Central memory CD4-positive, alpha-beta T cell (primary cell): ENCODE measurements at places on chromosomes 11 and 22.

DNA sequence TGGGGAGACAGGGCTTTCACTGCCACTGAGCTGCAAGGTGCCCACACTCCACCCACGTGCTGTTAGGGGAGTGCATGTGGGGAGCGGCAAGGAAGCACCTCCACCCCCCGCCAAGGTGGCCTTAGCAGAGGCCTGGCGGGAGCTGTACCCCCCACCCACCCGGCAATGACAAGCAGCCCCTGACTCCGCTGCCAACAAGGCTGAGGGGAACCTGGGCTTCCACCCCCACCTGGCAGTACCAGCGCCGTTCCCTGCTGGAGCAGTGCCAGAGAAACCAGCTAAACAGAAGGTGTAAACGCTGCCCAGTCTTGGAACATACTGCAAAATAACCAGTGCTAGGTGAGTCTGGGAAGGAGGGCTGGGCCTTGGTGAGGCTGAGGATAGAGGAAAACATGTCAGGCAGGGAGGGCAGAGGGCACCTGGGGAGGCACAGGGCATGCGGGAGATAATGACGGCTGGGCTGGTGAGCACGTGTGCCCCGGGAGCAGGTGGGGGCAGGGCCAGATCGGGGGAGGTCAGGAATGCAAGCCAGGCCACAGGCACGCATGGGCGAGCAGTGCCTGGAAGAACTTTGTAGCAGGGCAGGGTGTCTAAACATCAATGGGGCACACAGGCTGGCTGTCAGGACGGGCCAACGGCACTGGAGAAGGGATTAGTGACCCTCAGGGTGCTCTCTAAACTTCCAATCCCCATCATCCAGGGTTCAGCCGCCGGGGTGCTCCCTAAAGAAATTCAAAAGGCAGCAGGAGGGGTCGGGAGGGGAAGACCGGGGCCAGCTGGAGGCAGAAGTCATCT, 6.6 kb downstream of the CERK start:
- no peak for DNase-seq

DNA sequence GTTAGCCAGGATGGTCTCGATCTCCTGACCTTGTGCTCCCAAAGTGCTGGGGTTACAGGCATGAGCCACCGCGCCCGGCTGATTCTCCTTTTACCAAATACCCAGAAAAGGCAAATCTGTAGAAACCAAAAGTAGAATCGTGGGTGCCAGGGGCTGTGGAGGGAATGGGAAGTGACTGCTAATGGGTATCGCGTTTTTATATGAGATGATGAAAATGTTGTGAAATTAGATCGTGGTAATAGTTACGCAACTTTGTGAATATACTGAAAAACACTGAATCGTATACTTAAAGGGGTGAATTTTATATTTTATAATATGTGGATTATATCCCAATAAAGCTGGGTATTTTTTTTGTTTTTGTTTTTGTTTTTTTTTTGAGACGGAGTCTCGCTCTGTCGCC, 48.2 kb upstream of the CREB3L1 start:
- DNase-seq: no peak

DNA sequence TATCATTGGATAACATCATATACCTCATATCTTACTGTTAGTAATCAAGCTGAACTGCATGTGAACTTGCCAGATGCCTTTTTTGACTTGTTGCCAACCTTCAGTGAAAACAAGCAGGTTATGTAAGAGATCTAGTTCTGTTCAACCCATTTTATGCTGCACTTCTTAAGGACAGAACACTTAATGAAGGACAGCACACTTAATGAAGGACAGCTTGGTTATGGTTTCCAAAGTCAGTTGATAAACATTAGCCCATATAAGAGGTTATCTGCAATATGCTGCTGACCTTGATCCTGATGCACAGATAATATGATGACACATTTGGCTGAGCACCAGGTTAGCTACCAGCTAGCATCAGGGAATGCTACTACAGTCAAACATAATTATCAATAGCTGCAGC, 358.7 kb upstream of the PDGFD start:
- no peak for DNase-seq

DNA sequence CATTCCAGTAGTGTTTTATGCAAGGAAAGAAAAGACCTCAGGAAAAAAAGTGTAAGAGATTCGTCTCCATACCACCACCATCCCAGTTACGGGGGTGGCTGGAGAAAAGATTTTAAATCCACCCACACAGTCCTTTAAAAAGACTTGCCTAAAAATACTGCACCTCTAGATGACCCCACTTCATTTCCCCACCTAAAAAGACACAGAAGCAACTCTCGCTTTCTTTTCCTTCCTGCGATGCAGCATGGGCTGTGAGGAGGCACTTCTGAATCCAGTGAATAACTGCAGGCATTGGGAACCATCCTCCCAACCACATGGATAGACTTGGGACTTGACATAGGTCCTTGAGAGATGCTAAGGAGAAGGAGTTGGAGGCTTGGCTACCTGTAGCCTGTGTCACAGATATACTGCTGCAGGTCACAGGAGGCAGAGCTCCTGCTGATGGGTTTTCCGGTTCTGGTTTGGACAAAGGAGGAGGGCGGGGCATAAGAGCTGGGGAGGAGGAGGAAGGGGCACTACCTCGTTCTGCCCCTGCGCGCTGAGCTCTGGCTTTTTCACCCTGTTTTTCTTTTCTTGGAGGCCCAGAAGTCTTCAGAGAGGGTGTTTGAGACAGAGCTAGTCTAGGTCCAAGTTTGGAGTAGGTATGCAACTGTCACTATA, 285.9 kb downstream of the NTM start:
- DNase-seq: no peak

- DNase-seq: no peak
These were observed 27.2 kb downstream of the ANO1 start for GRCh38 chr11:70105369-70105754.

GRCh38 chr11:86795949-86796348, 4.4 kb upstream of the PRSS23 start:
- no peak for DNase-seq

GRCh38 chr11:131498631-131499160, 128.3 kb downstream of the NTM start:
- DNase-seq: no peak

DNA sequence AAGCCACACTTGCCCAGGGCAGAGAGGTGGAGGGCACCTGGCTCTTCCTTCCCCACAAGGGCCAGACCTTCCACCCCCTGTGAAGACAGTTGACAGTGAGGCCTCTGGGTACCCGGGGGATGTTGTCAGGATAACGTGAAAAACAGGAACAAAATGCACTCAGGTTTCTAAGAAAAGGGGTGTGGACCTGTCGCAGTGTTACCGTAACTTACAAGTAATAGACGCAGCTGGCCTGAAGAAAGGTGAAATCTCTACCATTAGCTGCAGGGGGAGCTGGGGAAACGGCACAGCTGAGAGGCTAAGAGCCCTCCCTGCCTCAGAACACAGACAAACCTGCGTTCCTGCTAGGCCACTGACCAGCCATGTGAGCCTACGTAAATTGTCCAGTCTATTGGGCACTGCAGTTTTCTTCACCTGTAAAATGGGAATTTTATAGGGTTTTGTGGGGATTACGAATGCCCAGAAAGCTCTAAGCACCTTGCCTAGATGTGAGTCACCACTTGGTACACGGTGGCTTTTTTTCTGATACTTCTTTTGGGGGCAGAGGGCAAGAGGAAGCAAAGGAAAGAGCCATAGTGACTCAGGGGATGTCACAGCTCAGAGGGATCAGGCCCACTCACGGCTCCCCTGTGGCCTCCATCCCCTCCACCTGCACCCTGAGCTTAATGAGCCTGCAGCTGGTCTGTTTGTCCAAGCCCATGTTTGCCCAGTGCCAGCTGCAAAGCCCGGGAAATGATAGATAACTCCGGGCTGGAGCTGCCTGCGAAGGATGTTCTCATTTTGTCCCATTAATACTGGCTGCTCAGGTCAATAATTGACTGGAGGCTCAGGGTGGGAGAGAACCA, 18.4 kb upstream of the CABP7 start:
- peak; percentile 9 for DNase-seq

GRCh38 chr22:36069368-36069767, 40.7 kb upstream of the RBFOX2 start:
- no peak for DNase-seq

DNA sequence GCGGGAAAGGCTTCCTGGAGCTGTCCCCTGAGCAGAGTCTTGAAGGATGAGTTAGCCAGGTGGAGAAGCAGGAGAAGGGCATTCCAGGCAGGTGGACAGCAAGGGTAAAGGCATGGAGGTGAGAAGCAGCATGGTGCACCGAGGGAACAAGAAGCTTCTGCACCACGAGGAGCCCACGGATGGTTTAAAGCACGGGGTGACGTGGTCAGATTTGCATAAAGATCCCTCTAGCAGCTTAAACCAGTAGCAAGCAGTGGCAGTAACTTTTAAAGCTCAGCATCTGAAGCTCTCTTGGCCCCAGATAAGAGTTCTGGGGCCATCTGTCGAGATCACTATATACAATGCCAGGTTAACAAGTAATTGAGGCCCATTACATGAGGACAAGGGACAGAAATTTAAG, 36.8 kb downstream of the SERPINH1 start:
- DNase-seq: no peak

GRCh38 chr11:12128301-12128751, 17.9 kb downstream of the MICAL2 start:
- no peak for DNase-seq

DNA sequence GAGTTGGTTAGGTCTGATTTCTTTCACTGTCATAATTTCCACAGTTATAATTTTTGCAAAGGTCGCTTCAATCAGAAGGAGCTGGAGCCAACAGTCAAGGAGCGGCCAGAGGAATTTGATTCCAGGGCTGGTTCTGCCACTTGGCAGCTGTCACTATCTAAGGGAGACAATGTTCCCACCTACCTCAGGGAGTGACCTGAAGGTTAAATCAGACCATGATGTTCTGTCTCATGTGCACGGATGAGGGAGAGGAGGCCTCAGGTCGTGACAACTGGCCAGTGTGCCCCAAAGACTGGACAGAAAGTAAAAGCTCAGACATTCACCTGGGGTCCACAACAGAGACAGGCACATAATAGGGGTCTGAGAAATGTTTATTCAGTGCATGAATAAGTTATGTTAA, 7.6 kb downstream of the MRGPRD start:
- DNase-seq: no peak

GRCh38 chr11:680970-681369, 14.1 kb downstream of the DEAF1 start:
- DNase-seq: no peak

- no peak for DNase-seq
These were observed 7.4 kb downstream of the CBX6 start for GRCh38 chr22:38864361-38865191.

DNA sequence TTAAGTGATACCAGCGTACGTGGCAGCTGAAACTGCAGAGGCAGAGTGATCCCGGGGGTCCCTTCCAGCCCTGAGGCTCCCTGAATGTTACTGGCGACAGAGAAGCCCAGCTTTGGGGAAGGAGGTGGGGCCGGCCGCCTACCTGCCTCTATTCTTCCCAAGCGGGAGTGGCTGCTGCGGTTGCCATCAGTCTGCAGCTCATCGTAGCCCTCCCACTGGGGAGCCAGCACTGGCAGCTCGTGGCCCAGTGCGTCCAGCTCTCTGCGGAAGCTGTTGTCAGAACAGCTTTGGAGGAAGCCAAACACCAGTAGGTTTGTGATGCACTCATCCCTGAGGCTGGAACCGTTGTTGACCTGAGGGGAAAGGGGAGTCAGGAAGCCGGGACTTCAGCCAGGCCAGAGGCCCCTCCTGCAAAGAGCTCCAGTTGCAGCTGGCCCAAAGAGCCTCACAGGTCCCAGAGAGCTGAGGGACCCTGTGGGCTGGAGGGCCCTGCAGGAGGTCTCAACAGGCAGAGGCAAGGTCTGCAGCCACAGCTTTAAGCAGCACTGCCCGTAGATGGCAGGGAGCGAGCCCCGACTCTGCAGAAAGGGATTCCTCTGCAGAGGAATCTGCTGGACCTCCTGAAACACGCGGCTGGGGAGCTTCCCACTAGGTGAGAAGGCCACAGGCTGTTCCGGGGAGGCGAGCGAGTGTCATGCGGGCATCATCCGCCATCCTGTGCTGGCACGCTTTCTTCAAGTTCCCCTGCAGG, 30.4 kb downstream of the BID start:
- no peak for DNase-seq

GRCh38 chr11:93770160-93770559, 13.9 kb upstream of the MED17 start:
- DNase-seq: no peak

DNA sequence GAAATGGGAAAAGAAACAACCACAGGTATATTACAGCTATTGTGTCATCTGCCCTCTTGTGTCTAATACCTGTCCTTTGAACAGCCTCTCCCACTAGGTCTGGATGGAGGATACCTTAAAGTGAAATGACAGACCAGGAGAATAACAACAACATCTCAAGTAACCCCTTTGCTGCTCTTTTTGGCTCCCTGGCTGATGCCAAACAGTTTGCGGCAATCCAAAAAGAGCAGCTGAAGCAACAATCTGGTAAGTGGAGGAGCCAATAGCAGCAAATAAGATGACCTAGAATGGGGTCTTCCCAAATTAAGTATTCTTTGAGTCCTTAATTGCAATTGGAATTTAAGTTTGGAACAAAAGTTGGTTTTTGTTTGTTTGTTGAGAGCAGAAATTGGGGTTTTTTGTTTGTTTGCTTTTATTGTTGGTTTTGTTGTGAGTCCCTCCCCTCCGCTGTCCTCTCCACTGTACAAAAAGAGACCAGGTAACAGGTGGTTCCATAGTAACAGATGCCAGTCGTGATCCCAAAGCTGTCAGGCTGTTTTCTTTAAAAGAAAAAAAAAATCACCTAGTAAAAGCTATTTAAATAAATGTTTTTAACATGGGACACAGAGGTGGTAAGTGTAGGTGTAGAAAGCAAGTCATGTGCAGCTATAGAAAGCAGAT, 5.7 kb downstream of the UBE4A start:
- no peak for DNase-seq

GRCh38 chr11:129086976-129087375, 105.1 kb downstream of the ARHGAP32 start:
- DNase-seq: no peak

GRCh38 chr11:79184285-79184684, 256.5 kb downstream of the TENM4 start:
- DNase-seq: no peak

GRCh38 chr11:134449713-134450112, 37.7 kb upstream of the B3GAT1 start:
- DNase-seq: no peak

DNA sequence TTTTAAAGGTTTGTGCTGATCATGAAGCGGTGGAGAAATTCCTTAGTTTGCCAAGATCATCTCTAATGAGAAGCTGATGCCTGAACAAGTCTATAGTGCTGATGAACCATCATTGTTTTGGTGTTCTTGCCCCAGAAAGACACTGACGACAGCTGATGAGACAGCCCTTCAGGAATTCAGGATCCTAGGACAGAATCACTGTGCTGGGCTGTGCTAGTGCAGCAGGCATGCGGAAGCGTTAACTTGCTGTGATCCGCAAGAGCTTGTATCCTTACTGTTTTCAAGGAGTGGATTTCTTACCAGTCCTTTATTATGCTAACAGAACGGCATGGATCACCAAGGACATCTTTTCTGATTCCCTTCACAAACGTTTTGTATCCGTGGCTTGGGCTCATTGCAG, 104.1 kb downstream of the TBC1D22A start:
- DNase-seq: no peak
